Smooth muscle cell of trachea (primary cell): ENCODE measurements at places on chromosomes 4 and X. TPM values are rescaled to one million over a fixed set of nuclear protein-coding genes. Genes with fewer than 3 reads are reported as not detected.

The SSX1 gene
- total RNA-seq: not detected in 2 replicates

The BMX gene
- total RNA-seq: 0.73 TPM in 1 of 2 replicates, not detected in the other

The CPLX1 gene
- 0.17 TPM in 1 of 2 replicates, not detected in the other for total RNA-seq

The PRRG1 gene
- 13.1 and 14.1 TPM in 2 replicates for total RNA-seq

The FAM241A gene
- total RNA-seq: 0.83 and 1.9 TPM in 2 replicates

The CXCR3 gene
- not detected in 2 replicates for total RNA-seq

The SLITRK4 gene
- total RNA-seq: 0.33 and 0.87 TPM in 2 replicates

The SPANXA1 gene
- not detected in 2 replicates for total RNA-seq

The CCDC149 gene
- 11.3 and 11.6 TPM in 2 replicates for total RNA-seq

The CC2D2A gene
- total RNA-seq: 28.4 and 39.1 TPM in 2 replicates

The GAGE13 gene
- not detected in 2 replicates for total RNA-seq

The ZNF718 gene
- 5.1 and 6.1 TPM in 2 replicates for total RNA-seq

The VSIG1 gene
- total RNA-seq: not detected in 2 replicates

The FGF13 gene
- total RNA-seq: 19.9 and 30.6 TPM in 2 replicates

The STOX2 gene
- total RNA-seq: 0.73 and 2.8 TPM in 2 replicates

The PPP3CA gene
- total RNA-seq: 57.6 and 67.2 TPM in 2 replicates

The REELD1 gene
- total RNA-seq: not detected in 2 replicates

The AMBN gene
- not detected in 2 replicates for total RNA-seq

The AFP gene
- 0.15 and 0.66 TPM in 2 replicates for total RNA-seq

The YY2 gene
- 2.5 and 2.8 TPM in 2 replicates for total RNA-seq

The SPACA5 gene
- total RNA-seq: not detected in 2 replicates

The TCEAL6 gene
- total RNA-seq: not detected in 2 replicates

The STK26 gene
- total RNA-seq: 3.3 and 7.1 TPM in 2 replicates
